Activated CD8-positive, alpha-beta memory T cell treated with anti-CD3 and anti-CD28 coated beads for 24 hours (primary cell): ENCODE measurements at places on chromosomes 6 and 20.

DNA sequence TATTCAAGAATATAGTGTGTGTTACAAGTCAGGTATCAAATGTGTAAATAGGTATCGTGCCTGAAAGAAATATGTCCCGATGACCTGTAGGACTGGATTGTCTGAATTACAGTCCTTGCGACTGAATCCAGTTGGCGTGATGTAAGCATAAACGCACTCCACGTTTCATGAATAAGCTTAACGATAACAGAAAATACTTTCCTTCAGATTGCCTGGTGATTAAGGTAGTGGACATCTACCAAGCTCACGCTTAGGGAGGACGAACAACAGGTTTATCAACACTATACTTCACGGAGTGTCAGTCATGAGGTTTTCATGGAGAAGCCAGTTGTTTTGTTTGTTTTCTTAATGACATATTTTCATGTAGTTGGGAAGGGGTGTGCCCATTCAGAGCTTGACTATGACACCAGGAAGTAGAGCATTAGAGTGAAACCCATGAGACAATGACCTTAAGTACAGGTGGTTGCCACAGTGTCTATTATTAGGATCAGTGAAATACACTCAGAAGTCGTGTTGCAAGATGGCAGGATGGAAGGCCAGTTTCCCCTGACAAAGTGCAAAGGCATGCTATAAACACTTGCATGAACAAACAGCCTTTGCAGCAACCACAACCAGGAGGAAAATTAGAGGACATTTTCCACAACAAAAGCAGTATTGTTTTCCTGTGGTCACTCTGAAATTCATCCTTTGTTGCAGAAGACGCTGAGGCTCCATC, 305.8 kb upstream of the PRDM1 start:
- DNase-seq = no peak

- no peak for DNase-seq
Observed at GRCh38 chr6:3895805-3896204, 46.6 kb downstream of the FAM50B start.

GRCh38 chr6:97026298-97026697, 101.8 kb downstream of the KLHL32 start:
- DNase-seq = no peak

DNA sequence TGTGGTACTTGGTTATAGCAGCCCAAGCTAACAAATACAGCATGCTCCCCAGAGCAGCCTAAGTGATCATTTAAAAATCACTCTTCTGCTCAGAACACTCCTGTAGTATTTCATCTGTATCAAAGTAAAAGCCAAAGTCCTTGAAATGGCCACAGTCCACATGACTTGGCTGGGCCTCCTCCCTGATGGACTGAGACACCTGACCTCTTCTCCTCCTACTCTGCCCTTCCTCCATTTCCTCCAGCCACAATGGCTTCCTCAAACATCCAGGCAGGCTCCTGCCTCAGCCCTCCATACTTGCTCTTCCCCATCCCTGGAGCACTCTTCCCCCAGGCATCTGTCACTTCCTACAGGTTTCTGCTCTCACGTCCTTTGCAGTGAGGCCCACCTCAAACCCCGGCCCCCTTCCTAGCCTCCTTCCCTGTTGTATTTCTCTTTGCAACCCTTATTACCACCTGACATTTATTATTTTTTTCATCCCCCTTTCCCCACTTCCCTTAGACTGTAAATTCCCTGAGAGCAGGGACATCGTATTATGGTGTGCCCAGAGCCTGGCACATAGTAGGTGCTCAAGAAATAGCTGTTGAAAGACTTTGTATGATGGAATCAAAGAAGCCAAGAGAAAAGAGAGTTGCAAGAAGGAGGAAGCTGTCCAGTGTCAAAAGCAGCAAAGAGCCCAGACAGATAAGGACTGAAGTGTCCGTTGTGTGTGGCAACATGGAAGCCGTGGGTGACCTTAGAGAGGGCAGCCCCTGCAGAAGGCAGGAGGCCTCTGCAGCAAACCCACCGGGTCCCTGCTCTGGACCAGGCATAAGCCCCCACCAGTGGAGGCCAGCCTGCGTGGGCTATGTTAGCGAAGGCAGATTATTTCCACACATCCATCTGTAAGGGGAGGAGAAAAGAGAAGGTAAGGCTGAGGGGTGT, 87.5 kb downstream of the TRERF1 start:
- no peak for DNase-seq

GRCh38 chr6:56292505-56293181, 45.3 kb upstream of the COL21A1 start:
- no peak for DNase-seq
